AG10803 (cell line): ENCODE measurements at places on chromosomes 7 and 10.

DNA sequence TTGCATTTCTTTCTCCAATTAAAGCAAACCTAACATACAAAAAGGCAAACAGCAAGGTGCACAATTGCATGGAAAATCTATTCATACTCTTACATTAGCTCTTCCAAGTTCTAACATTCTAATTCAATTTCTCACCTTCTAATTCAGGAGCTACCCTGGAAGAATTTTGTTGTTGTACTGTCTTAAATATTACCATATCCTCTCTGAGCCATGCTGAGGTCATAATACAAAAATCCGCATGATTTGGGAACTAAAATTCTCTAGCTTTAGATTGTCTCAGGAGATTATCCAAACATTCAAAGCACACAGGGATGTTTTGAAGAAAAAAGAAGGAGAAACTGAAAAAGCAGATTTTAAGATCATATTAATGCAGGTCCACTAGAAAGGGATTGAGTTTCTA, 229.9 kb downstream of the KIAA1217 start:
- DNase-seq = peak; percentile 52

DNA sequence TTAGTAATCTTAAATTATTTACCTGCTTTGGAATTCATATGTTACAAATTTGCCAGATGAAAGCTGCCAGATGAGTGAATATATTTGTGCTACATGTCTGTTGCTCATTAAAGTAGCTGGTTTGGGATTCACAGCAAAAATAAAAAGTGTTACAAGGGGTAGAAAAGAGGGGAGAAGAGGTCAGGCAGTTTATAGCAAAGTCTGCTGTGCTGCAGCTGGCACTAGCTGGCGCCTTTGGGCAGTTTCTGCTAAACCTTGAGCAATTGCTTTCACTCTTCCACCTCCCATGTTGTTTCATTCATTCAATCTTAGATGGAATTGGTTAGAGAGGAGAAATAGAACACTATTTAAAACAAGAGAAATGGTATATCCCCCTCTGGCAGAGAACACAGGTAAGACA, 404.1 kb upstream of the LRGUK start:
- no peak for DNase-seq

DNA sequence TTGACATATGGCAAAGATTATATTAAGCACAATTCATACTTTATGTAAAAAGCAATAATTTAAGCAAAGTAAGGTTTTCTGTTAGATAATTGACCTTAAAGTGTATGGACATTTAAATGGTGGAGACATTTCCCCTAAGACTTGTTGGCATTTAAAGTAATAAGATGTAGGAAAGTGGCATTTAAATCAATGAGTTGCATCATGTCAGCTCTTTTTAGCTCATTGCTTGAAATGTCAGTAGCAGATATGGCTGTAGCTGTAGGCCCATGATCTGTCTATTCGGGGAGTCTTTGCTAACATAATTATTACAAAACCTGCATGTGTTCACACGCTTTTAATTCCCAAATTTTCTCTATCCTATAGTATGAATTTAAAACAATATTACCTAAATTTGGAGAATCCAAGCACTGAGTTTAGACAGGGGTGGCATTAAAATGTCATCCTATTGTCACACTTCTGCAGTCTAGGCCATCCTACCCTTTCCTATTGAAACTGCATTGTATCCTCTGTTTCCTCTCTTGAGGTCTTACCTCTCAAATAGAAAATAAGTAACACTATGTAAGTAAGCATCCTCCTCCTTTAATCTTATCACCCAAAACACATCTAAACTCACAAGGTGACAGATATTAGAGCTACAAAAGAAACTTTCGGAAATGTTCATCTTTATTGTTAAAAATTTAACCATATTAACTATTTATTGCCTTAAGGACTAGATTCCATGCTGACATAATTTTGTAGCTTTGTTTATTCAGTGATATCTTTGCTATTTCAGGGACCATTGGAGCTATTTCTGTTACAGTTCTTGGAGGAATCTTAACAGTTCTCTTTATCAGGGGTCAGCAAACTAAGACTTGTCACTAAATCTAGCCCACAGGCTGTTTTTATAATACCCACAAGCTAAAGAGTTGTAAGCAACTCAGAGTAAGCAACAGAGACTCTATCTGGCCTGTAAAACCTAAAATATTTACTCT, 91.2 kb downstream of the LCOR start:
- no peak for DNase-seq

- DNase-seq = peak; percentile 85
Measured at GRCh38 chr10:71985542-71986250, 21.5 kb downstream of the CHST3 start.

GRCh38 chr10:99303899-99304861, 25.0 kb upstream of the CNNM1 start:
- peak; percentile 64 for DNase-seq

- DNase-seq = no peak
Measured at GRCh38 chr7:111568870-111569462, 6.7 kb upstream of the IMMP2L start.

DNA sequence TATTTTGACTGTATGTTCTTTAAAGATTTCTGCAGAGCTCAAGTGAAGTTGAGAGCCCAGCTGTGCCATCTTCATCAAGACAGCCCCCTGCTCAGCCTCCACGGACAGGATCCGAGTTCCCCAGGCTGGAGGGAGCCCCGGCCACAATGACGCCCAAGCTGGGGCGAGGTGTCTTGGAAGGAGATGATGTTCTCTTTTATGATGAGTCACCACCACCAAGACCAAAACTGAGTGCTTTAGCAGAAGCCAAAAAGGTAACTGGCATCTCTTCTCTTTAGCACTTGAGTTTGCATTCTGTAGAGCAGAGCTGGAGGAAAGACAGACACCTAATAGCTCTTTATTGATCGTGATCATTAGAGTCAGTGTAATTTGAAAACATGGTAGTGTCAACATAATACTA, 33.7 kb downstream of the MCM10 start:
- no peak for DNase-seq

DNA sequence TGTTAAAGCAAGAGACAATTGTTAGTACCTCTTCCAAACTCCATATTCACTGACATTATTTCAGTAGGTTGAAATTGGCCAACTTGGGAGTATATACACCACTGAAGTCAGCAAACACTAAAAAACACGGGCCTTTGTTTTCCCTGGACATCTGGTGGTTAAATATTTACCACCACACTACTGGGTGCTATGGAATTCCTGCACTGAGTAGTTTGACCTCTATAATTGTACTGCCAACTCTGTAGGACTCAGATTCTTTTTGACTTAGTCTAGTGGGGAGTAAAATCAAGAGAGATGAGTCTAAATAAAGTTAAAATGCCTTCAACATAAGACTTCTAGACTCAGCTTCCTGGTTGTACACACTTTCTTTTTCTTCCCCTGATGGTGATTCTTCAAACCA, 41.3 kb upstream of the TES start:
- DNase-seq = peak; percentile 73

DNA sequence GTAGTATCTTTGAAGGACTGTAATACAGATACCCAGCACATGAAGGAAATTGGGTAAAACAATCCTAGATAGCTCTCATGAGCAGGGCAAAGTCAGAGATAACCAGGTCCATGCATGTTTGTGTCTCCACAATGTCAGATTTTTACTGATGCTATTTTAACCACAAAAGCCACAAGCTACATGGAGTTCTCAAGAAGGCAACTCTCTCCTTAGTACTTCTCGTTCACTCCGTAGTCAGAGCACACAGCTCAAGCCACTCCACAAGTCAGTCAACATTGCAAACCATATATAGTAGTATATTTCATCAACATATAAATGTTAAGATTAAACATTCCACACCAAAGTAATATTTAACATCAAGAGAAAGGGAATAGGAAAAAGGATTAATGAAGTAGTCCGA, 98.0 kb upstream of the PIK3CG start:
- peak; percentile 39 for DNase-seq

DNA sequence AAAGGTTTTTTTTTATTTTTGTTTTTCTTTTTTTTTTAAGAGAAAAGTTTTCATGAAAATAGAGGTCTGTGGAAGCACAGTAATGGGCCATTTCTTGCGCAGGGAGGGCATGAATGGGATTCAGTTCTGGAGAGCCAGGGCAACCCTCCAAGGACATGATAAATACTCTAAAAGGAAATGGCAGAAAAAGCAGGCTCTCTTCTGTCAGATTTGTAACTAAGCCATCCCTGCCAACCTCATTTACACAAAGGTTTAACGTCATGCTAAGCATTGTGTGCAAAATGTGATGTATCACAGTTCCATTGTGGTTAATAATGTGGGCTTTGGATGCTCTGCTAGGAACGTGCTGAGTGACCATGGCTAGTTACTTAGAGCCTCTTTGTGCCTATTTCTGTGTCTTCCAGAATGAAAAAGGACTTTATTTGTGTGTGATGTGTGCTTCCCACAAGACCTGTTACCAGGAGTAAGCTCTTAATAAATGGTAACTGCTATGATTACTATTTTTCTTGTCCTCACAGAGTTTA, 1095.9 kb upstream of the SORCS1 start:
- DNase-seq = no peak

DNA sequence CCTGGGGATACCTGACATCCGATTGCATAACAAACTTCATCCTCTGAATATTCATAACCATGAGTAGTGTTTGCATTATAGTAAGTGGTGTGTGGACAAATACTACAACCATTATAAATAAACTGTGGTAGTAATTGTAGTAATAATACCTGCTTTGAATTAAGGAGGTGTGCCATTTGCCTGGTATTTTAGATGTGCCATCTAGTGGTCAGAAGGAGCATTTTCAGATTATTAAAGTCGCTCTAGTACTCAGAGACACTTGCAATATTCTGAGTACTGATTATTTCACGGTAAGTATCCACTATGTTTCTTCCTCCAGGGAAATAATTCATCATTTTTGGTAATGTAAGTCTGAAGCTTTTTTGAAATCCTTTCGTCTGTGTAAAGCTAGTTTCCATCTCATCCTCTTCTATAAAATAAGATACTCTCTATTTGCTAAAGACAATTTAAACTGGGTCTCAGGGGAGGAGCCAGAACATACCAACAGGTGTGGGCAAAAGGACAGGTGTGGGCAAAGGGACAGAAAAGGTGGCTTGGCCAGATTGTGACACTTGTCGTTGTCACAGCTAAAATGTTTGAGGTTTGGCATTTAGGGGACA, 115.3 kb upstream of the WDR11 start:
- DNase-seq = peak; percentile 30

DNA sequence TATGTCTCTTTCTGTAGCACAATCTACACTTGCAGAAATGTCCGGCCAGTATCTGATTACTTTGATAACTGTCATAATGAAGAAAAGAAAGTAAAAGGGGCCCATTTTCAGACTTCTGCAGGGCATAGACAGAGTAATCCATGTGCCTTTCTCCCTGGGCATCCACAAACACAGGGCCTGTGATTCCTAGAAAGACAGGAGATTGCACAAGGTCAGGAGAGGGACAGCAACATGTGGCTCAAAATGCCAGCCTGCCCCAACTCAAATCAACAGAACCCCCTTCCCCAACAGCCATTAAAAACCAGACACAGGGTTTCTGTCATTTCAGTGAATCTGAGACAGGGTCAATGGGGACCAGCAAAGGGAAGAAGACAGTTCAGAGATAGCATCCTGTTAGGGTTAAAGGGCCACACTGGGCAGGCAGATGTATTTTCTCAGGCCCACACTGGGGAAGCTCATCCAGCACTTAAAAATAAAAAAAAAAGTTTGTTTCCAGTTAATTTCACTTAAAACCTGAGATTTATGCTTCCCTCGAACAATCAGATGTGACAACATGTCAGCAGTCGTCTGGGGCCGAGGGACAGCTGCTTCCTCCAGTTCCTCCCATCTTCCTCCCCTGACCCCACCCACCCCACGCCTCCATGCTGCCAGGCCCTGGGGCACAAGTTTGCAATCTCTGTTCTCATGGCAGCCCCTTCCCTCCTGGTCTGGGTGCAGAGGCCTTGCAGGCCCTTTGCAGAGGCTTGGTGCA, 30.7 kb upstream of the ACSL5 start:
- no peak for DNase-seq

- DNase-seq = peak; percentile 36
Measured at GRCh38 chr7:85781606-85782005, 594.8 kb upstream of the SEMA3D start.

- peak; percentile 9 for DNase-seq
Measured at GRCh38 chr7:140596519-140597427, 43.8 kb downstream of the DENND2A start.

DNA sequence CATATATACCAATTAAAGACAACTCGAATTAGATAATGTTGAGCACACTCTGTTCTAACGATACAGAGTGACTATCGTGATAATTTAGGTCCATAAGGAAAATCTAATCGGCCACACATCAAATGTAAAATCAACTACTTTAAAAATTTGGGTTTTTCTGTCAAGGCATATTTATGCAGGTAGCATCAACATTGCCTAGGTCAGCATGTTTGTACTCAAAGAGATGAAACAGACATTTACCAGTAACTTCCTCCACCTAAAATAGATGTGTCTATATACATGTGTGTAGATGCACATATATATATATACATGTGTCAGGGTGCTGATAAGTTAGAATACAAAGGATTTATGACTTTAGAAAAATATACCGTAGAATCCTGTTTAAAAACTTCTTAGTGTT, 22.0 kb downstream of the PSMC2 start:
- DNase-seq = no peak

- peak; percentile 57 for DNase-seq
Measured at GRCh38 chr10:31134311-31134952, 102.8 kb upstream of the ZNF438 start.
